ENCODE measurements at places on chromosomes 6 and 20.

DNA sequence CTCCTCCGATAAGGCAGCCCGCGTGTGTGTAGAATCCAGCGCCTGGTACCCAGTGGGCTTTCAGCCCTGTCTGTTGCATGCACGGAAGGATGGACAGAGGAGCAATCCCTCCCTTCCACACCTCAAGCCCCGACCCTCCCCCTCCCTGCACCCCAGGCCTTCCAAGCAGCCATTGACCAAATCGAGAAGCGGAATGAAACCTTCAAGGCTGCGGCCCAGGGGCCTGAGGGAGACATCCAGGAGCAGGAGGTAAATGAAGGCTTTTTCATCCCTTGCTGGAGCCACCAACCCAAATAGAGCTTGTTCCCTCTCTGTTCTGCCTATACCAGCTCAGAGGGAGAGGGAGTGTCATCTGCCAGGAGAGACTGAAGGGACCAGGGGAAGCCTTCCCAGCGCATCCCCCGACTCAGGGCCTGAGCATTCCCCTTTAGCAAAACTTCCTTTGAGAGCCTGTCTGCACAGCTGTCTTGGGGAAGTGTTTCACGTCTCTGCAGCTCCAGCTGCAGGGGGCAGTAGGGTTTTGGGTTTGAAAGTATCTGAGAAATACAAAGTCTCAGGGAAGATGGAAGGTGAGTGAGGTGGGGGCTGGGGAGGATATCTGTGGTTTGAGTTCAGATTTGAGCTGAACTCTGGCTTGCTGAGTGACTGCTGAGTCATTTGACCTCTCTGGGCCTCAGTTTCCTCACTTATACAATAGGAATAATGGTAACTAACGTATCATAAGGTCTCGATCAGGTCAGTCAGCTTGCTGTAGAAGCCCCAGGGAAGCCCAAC lies 16.1 kb downstream of the FGD2 start:
- DNase-seq, result no peak

DNA sequence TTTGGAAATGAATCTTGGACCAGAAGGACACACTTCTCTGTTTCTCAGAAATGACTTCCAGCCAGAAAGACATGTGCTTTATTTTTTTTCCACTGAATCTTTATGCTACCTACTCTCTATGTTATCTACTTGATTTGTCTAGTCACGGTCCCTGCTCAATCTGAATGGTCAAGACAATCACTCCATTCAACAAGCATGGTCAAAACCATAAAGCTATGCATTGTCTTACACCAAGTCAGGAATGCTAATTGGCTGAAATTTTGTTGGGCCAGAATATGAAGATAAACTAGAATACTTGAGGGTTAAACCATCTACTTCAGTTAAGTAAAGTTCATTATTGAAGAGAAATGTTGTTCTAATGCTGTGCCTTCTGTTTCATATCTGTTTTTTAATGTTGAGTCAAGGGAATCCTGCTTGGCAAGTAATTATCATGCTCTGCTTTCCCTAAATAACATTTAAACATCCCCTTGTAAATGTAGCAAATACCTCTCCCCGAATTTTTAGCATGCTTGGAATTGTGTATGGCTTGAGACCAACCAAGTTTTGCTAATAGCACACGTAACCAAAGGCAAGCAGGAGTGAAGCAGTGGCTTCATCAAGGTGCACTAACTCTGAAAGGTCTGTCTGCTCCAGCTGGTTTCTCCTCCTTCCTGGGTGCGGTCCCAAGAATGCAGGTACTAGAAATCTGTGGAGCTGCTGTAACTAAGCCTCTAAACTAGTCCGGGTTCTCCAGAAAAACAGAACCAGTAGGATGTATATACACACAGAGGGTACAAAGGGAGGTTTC lies 190.3 kb upstream of the CDYL start:
- no peak for DNase-seq

- no peak for DNase-seq
Observed at GRCh38 chr6:31345026-31345730, 11.8 kb downstream of the HLA-B start.

DNA sequence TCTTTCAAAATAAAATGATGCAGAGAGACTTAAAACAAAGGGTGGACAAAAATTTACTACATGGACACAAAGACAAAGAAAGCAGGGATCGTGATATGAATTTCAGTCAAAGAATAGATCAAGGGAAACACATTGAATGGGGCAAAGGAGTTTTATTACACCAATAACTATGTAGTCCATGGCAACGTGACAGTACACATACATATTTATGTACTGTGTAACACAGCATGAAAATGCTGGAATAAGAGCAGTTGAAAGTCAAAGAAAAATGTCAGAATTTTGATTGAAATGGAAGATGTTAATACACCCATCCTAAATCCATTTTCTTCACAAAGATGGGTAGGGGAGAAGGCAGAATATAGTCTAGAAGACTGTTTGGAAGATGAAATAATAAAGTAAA lies 9.4 kb upstream of the RIN2 start:
- no peak for DNase-seq

GRCh38 chr6:21593412-21593926 lies at the start of gene SOX4:
TSS of gene SOX4 (plus strand) at chr6:21593751. CDS start at chr6:21594535, 784 bp downstream.
- DNase-seq, result peak; percentile 93

DNA sequence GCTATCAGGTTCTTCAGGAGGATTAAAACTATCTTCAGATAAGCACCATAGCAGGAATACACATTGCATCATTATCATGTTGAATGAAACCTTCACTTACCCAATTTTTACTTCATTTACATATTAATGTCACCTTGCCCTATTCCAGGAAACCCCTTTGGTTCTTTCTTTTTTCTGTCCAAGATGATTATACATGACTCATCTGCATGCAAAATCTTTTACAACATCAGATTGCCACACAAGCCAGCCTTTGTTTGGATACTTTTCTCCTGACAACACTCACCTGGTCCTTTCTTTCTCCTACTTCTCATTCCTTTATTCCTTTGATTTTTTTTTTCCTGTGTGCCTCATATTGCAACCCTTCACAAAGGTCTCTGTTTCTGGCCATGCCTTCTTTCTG lies 200.5 kb upstream of the POU3F2 start:
- no peak for DNase-seq

GRCh38 chr6:21461844-21462518 lies 131.6 kb upstream of the SOX4 start:
- no peak for DNase-seq

GRCh38 chr6:41199552-41200246 lies 1.2 kb downstream of the TREML2 start:
- DNase-seq, result no peak

DNA sequence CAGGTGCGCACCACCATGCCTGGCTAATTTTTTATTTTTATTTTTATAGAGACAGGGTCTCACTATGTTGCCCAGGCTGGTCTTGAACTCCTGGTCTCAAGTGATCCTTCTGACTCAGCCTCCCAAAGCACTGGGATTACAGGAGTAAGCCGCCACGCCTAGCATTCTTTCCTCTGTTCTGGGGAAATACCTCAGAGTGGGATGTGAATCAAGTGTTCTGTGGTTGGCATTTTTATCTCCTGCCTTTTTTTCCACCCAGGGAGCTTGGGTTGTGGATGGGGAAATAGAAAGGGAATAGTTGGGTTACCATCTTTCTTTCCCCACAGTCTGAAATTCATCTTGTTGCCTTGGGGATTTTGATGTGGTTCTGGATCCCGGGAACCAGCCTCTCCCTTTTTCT lies 24.1 kb downstream of the TFAP2C start:
- DNase-seq, result no peak

DNA sequence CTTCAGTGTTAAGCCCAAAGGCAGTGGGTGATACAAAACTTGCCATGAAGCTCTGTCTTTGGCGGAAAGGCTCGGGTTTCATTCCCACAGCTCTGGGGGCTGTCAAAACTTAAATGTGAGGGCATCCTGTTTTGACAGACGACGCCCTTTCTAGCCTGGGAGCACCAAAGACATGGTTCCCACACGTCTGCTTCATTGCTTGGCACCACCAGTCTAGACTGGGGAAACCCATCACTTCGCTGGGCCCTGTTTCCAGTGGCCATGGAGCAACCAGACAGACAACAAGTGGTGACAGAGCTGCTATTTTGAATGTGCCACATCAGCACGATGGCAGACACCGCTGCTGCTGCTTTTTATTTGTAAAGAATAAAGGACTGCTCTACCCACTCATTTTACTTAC lies 127.5 kb downstream of the SASH1 start:
- no peak for DNase-seq

GRCh38 chr6:30031381-30031780 lies 29.7 kb upstream of the POLR1H start:
- DNase-seq, result no peak

DNA sequence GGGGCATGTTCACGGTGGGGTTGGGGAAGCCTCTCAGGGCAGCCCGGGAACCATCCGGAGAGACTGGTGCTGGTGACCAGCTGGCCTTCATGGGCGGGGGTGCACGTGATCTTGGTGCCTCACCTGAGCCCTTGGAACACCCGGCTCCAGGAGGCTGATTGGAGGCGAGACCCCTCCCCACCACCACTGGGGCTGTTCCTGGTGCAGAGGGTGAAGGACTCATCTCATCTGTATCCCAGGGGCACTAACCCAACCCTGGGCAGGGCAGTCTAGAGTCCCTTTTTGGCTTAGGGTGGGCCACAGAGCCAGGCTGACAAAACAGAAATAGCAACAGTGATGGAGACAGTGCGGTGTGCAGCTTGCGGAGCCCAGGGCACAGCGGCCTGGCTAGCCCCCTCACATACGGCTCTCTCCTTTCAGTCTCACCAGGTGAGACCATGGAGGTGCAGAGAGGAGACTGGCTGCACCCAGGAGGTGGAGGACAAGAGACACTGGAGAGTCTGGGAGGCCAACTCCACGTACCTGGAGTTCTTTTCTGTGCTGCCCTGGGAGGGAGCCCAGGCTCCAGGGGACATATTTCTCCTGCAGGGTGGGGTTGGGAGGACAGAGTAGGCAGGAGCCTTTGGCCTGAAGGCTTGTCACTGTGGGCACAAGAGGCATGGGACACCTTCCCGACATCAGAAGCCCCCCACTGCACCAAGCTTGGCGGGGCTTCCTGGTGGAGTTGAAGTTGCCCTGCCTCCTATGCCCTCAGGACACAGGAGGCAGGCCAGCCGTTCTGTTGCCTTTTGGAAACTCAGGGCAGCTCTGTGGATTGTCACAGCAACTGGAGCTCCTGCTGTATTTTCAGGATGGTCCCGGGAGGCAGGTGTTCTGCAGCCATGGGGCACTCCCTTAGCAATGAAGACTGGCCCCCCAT lies 106.0 kb downstream of the SYCP2 start:
- DNase-seq, result no peak

DNA sequence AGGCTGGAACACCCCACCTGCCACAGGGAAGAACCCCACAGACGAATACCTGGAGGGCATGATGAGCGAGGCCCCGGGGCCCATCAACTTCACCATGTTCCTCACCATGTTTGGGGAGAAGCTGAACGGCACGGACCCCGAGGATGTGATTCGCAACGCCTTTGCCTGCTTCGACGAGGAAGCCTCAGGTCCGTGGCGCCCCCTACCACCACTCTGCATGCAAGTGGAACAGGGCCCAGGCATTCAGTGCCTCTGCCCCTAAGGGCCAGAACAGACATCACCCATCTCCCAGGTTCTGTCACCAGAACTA lies 6.6 kb downstream of the MYL9 start:
- peak; percentile 69 for DNase-seq

- no peak for DNase-seq
Observed at GRCh38 chr6:28824793-28825731, 98.7 kb downstream of the TRIM27 start.

GRCh38 chr20:35226884-35227681 lies 593 bp downstream of the MMP24 start:
- peak; percentile 79 for DNase-seq

DNA sequence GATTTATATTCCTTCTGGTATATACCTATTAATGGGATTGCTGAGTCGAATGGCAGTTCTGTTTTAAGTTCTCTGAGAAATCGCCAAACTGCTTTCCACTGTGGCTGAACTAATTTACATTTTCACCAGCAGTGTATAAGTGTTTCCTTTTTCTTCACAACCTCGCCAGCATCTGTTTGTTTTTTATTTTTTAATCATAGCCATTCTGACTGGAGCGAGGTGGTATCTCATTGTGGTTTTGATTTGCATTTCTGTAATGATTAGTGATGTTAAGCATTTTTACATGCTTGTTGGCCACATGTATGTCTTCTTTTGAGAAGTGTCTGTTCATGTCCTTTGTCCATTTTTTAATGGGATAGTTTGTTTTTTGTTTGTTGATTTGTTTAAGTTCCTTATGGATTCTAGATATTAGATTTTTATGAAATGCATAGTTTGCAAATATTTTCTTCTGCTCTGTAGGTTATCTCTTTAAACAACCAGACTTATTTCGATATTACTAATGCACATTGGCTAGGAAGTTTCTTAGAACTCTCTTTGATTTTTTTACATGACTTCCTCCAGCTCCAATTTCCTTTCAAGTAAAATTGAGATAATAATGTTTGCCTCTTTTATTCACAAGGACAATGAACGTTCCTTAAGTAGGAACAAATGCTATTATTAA lies 12.2 kb upstream of the VNN1 start:
- DNase-seq, result no peak

GRCh38 chr6:131654326-131654725 lies 17.2 kb downstream of the ENPP3 start:
- no peak for DNase-seq

GRCh38 chr6:25354078-25354932 lies 75.1 kb downstream of the CARMIL1 start:
- no peak for DNase-seq

DNA sequence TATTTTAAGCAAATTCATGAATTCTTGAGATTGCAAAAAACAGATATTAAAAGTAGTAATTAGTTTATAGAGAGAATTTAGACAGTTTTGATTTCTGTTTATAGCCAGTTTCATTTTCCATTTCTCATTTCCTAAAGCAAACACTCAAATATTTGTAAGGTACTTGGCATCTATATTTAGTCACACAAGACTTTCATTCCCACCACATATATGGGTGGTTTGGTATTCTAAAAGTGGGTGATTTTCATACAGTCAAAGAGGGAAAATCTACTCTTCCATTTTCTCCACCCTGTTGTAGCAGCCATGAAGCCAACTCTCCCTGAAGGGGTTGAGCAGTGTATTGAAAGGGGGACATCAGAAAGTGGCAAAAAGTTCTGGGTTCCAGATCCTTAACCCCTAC lies 181.1 kb upstream of the SUPT3H start:
- no peak for DNase-seq

DNA sequence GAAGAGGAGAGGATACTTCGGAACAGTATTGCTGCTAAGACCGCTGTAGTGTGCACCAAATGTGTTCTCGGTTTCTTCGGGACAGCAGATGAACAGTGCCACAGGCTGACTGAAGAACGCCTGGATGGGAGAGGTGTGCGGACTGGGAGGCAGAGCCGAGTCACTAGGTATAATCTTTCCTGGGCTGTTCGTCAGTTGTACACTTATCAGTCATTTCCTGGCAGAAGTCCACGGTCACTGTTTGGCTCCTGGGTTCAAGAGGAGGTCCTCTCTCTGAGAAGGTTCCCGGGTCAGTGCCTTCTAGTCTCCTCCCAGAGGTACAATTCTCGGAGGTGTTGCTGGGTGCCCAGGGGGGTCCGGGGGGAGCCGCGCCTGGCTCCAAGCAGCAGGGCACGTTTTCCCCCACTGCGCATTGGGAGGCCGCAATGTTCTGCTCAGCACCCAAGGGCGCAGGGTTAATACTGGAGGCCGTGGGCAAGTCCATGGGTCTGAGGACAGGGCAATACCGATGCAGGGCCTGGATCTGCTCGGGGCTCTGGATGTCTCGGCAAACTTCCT lies 38.1 kb downstream of the GJA10 start:
- no peak for DNase-seq

GRCh38 chr6:142934106-142934505 lies 10.9 kb downstream of the HIVEP2 start:
- DNase-seq, result no peak

GRCh38 chr20:60138256-60139220 lies 180.3 kb downstream of the CDH26 start:
- peak; percentile 80 for DNase-seq
